ENCODE measurements at places on chromosomes 3 and 15.

- no peak for DNase-seq
These were observed 49.7 kb upstream of the UTS2B start for GRCh38 chr3:191380001-191380400.

DNA sequence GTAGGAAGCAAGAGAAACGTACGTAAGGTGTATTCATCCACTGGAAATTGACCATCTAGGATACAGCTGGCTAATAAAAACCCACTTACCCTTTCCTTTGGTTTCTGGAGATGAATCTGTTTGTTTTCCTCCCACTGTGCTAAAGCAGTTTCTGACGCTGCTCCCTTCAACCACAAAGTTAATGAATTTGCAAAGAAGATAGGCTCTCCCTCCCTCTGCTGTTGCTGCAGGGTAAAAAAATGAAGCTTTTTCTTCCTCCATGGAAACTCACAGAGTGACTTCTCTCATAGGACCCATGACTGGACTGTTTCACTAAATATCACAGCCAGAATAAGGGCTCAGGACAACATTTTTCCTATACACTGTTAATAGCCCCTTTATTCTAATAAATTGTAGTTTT lies 172.1 kb upstream of the LRRN1 start:
- no peak for DNase-seq

GRCh38 chr3:54837964-54838363 lies 89.9 kb downstream of the LRTM1 start:
- DNase-seq: no peak

DNA sequence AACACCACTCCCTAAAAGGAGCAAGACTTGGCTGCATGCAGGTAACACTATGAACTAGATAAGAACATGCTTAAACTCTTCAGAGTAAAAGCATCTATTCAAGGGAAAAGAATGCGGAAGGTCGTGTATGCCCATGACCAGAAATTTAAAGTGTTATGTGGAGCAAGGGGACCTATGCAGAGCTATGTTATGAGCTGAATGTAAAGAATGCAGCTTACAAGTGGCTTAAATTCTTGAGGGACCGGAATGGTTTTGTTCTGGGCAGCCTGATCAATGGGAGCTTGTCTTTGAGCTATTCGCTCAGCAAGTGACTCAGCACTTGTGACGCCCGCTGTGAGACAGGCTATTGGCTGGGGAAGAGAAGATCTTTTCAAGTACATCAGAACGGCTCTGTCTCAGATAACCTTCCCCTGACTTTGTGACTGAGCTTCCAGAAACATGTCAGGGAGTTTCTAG lies 367.5 kb upstream of the THBS1 start:
- no peak for DNase-seq

GRCh38 chr3:186939536-186939935 lies 9.2 kb downstream of the ST6GAL1 start:
- no peak for DNase-seq

- no peak for DNase-seq
These were observed 106.2 kb downstream of the XXYLT1 start for GRCh38 chr3:195164573-195165264.

- no peak for DNase-seq
These were observed 177.3 kb downstream of the GAP43 start for GRCh38 chr3:115800489-115801075.

GRCh38 chr3:121431726-121432517 lies 113.9 kb downstream of the POLQ start:
- peak; percentile 19 for DNase-seq

DNA sequence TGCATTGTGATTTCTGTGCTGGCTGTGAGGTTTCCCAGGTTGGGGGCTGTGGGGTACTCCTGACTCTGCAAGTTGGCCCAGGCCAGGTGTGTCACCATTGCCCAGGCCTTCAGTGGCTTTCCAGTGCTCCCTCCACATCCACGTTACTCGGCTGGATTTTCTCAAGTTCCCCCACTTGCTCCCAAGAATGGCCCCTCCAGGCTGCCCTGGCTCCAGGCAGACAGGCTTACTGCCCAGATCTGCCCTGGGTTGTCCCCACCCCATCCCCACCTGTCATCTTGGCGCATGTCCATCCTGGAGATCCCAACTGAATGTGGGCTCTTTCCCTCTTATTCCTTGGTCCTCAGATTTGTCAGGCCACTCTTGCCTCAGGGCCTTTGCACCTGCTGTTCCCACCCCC lies 3.6 kb downstream of the APBA2 start:
- DNase-seq: no peak

DNA sequence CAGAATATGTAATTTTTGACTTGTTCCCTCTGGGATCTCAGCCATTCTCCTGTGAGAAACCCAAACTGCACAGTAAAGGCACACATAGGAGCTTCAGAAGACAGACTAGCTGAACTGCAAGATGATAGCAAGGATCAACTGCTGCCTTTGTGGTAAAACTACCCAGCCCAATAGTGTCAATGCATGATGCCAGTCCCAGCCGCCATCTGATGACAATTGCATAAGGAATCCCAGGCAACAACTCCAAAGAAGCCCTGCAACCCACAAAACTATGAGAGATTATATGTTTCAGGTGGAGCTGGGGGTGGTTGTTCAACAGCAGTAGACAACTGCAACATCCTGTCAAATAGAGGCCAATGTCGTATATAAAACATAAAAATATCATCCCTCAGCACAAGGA lies 192.4 kb upstream of the ARPP21 start:
- no peak for DNase-seq

DNA sequence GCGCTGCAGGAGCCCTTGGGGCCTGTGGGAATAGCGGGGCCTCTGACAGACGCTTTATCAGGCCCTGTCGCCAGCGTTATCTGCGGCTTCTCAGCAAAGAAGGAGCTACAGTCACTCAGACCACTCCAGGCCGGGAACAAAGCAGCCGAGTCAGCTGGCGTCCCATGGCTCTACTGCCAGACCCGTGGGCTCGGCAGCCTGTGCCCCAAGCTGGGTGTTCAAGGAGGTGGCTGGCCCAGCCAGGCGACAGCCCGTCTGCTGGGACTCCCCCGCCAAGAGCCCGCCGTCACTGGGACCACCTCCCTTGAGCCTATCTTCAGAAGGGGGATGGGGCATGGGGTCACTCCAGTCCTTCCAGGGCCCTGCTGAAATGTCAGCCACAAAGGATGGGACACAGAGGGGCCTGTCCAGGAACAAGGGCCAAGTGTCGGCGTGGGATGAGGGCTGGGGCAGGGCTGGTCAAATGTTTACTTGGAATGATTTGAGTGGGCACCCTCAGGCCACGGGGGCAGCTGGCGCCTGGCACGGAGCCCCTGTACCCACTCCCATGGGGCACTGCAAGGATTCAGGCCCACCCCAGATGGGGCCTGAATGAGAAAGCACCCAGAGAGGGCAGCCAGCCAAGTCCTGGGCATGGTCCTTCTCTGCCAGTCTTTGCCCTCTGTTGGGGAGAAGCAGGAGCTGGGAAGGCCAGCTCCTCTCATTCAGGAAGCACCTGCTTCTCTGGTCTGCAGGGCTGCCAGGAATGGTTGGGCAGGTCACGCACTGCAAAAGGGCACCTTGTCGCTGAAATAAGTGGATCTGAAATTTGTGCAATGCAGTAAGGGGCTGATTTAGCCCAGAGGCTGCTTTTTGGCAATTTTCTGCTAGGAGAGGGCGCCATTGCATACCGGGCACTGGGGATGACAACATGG lies 148.3 kb downstream of the SMAD6 start:
- DNase-seq: no peak

DNA sequence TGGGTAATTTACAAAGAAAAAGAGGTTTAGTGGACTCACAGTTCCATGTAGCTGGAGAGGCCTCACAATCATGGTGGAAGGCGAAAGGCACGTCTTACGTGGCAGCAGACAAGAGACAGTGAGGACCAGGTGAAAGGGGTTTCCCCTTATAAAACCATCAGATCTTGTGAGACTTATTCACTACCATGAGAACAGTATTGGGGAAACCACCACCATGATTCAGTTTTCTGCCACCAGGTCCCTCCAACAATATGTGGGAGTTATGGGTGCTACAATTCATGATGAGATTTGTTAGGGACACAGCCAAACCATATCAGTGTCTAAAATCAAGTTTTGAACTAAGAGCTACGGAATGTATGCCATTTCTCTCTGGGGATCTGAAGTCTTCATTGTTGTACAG lies 354.8 kb upstream of the C2CD4B start:
- DNase-seq: no peak

DNA sequence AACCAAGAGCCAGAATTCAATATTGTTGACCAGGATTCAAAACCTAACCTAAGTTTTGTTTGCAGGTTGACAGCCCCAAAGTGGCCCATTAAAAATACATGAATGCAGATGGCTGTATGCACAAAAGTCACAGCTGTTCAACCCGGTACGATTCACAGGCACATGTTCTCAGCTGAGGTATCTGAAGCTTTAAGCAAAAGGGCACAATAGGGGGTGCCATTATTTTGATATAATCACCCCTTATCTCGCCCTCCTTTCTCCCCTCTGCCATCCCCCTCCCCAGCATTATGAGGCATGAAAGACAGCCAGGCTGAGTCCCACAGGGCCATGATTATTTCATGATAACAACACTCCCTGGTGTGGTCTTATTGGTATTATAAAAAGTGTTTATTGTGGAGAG lies 264.9 kb downstream of the EBLN2 start:
- no peak for DNase-seq

DNA sequence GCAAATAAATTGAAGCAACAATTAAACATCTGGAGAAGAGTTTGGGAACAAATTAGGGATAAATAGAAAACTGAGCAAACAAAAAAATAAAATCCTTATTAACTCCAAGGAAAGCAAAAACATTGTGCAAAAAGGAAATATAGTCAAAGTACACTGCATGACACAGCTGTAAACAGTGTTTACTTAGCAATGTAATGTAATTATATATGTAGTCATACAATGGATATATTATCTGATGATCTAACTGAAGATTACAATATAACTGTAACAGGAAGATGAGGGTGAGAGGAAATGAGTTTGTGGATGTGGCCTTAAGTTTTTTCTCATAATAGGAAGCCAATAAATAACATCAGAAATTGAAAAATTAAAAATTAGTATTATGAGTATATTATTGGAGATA lies 42.5 kb downstream of the SCN10A start:
- DNase-seq: no peak

GRCh38 chr3:150385296-150386242 lies 22.5 kb upstream of the TSC22D2 start:
- DNase-seq: no peak

GRCh38 chr15:98720031-98720430 lies 71.7 kb downstream of the IGF1R start:
- DNase-seq: no peak

DNA sequence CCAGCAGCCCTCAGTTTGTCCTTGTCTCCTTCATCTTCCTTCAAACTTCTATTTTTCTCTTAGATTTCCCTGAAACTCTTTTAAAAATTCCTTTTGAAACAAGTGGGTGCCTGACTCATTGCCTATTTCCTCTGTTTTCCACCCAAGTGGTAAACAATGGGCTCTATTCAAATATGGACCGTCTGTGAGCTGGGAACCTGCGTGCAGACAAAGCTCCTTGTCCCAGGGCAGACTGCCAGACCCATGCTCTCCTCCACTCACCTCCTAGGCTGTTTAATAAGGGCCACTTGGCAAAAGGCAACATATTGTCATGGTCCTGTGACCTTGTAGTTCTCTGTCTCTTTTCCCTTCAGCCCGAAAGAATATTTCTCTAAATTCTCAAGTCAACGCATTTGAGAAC lies 332.7 kb upstream of the THBS1 start:
- DNase-seq: no peak

- DNase-seq: no peak
These were observed 37.0 kb downstream of the ATP8B4 start for GRCh38 chr15:50082066-50082465.

DNA sequence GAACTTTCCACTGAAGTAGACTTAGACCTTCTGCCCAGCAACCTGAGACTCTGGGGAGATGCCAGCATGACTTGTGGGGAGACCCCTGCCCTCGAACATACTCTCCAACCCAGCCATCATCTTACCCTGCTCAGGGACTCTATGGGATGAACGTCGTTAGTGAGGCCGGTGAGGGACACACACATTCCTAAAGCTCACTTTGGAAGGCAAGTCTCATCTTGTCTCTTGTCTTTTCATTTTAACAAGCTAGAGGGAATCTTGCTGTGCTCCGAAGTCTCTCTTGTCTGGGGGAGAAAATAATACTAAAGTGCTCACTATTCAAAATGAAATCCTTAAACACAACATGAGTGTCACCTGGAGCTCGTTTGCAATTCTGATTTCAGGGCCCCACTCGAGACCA lies 239.5 kb upstream of the HES1 start:
- DNase-seq: no peak

GRCh38 chr15:81273855-81274254 lies 50.1 kb downstream of the STARD5 start:
- DNase-seq: no peak

- no peak for DNase-seq
These were observed 48.1 kb downstream of the MYO5C start for GRCh38 chr15:52247461-52247860.

- no peak for DNase-seq
These were observed 635.9 kb upstream of the SUCLG2 start for GRCh38 chr3:68290333-68290732.

GRCh38 chr3:116263842-116264545 lies 181.3 kb downstream of the LSAMP start:
- DNase-seq: no peak

DNA sequence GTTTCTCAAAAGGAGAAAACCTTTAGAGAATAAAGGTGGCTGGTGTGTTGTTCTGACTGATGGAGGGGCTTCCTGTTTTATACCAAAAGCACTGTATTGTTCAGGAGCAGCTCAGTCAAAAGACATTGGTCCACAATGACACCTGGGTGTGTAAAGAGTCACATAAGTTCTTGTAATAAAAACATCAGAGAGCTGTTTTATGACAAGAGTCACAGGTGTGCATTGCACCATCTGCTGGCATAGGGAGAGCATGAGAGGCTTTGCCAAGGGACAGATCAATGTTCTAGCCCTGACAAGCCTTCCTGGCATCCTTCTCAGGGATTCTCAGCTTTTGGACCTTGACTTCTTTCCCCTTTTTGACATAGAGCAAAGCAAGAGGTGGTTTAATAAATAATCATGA lies 20.4 kb downstream of the ARPP21 start:
- DNase-seq: no peak

- DNase-seq: no peak
These were observed 341.3 kb upstream of the DPPA4 start for GRCh38 chr3:109678600-109678999.

DNA sequence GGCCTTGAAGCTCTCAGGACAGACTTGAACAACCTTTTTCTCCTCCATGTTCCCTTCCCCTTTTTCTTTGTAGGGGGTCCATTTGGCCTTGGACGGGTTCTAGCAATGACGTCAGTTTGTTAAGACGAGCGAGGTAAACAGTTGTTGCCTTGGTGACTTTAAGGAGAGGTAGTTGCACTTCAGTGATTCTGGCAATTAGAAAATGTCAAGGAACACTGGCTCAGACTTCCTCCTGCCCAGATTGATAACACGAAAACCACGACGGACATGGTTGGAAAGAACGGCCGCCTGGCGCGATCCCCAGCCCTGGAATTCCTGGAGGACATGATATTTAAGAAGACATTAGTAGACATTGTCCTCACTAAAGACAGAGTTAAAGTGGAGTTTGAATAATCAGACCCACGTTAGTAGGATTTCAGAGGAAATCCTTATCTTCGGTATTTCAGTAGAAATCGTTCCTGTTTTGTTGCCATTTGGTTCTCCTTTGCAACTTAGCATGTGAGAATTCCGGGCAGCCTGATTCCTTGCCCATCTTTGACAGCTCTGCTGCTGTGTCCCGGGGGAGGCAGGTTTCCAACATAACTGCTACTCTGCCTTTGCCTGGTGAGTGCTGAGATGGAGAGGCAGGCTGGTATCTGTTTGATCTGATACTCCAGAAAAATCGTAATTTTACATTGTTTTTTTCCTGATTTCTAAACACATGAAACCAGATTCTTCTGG lies 87.3 kb downstream of the ST6GAL1 start:
- no peak for DNase-seq

GRCh38 chr15:61137105-61137792 lies 91.9 kb downstream of the RORA start:
- no peak for DNase-seq

All from stimulated activated CD8-positive, alpha-beta memory T cell treated with anti-CD3 and anti-CD28 coated beads, Interleukin-2, amount 100 ng/mL, for 1 hour (primary cell).